ENCODE measurements at places on chromosomes 11 and 22.

- DNase-seq = no peak
Observed at GRCh38 chr22:35548722-35549112, 8.1 kb downstream of the RASD2 start.

DNA sequence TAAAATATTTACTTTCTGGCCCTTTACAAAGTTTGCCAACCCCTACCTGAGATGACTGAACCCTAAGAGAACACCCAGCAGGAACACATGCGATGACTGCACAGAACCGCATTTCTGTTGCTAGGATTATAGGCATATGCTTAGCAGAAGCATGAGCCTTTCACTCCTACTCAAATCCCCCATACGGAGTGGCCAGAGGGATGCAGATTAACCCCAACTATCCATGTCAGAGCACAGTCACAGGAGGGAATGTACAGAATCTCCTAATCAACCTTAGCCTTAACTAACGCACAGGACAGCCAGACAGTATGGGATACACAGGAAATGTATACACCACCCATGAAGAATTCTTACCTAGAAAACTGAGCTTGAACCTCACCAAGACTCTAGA is 6.2 kb downstream of the HPS4 start:
- DNase-seq = no peak

- no peak for DNase-seq
Observed at GRCh38 chr22:37519268-37520195, at the start of gene CARD10. TSS of gene CARD10 (minus strand) at chr22:37519415. CDS start at chr22:37519200, 215 bp downstream.

DNA sequence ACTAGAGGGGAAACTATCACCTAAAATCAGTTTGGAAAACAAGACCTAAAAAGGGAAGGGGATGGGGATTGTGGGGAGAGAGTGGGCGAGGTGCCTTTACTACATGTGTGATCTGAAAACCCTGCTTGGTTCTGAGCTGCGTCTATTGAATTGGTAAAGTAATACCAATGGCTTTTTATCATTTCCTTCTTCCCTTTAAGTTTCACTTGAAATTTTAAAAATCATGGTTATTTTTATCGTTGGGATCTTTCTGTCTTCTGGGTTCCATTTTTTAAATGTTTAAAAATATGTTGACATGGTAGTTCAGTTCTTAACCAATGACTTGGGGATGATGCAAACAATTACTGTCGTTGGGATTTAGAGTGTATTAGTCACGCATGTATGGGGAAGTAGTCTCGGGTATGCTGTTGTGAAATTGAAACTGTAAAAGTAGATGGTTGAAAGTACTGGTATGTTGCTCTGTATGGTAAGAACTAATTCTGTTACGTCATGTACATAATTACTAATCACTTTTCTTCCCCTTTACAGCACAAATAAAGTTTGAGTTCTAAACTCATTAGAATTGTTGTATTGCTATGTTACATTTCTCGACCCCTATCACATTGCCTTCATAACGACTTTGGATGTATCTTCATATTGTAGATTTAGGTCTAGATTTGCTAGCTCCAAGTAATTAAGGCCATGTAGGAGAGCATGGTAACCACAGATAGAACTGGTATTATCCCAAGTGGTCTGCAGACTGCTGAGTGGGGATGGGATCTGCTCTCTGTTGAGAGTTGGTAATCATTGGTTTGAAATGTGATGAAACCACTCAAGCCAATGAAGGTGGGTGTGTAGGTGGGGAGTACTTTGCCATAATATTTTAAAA is 3.6 kb downstream of the NEAT1 start:
- peak; percentile 83 for DNase-seq

GRCh38 chr22:25627271-25627852 is 62.9 kb downstream of the GRK3 start:
- DNase-seq = no peak

DNA sequence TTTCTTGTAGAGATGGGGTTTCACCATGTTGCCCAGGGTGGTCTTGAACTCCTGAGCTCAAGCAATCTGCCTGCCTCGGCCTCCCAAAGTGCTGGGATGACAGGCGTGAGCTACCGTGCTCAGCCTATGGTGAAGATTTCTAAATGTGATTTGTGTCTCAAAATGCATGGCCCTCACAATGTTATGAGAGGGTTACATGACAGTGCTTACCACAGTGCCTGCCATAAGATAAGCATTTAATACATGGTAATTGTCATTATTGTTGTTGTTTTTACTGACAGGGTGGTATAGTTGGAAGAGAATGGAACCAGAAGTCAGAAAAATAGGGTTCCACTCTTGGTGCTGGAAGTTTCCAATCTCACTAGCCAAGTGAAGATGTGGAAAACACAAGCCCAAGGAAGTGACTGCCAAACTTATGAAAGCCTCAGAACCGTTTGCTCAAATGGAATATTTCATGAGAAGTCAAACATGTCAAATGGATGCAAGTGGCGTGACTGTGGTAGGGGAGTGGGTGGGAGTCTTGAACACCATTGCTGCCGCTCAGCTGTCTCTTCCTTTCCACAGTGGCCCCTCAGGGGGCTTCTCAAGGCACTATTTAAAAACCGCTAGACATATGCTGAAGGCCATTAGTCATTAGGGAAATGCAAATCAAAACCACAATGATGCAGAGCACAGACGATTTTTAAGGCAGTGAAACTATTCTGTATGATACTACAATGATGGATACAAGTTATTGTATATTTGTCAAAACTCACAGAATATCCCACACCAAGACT is 29.1 kb upstream of the LMO2 start:
- DNase-seq = no peak

DNA sequence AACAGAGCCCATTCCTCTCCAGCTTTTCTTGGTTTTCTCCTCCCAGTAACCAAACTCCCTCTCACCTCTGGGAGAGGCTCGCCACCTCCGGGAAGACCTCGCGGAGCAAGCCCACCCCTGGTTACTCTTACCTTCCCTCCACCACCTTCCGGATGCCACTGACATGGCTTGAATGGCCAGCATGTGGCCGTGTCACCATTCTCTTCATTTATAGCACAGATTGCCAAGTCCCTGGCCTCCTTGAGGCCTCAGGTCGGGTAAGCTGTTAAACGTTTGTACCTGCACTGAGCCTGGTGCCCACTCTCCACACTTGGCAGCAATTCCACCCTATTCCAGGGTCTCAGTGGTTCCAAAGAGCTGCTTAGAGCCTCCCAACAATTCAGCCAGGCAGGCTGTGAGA is 8.0 kb upstream of the FXYD2 start:
- no peak for DNase-seq

GRCh38 chr22:22465094-22465602 is 43.4 kb downstream of the ZNF280B start:
- no peak for DNase-seq

- no peak for DNase-seq
Observed at GRCh38 chr11:19537803-19538453, 174.7 kb upstream of the NAV2 start.

DNA sequence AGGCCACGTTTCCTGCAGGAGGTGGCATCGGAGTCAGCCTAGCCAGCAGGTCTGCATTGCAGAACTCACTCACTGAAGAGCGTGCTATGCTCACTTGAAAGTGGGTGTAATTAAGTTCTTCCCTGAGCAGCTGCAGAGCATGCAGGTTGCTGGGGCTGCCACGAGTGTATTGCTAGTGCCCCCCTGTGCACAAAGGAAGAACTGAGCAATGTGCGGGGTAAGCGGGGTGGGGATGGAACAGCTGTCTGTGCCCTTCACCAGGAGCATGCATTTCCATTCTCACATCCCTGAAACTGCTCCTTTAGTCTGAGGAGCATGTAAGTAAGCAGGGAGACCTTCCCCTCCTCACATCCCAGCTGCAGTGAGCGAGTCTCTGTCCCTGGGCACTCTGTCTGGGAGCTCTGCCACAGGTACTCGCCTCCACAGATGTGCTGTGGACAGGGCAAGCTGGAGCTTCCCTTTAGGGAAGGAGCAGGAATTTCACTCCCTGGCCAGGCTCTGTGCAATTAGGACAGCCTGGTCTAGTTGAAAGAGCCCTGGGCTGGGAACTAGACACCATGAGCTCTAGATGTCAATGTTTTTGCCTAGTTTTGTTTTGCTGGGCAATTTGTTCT is 1031.8 kb downstream of the NTM start:
- DNase-seq = peak; percentile 56

GRCh38 chr11:66345316-66345649 is 379 bp upstream of the BRMS1 start:
- DNase-seq = no peak

GRCh38 chr22:46058591-46059519 is 81.9 kb upstream of the WNT7B start:
- DNase-seq = no peak

- no peak for DNase-seq
Observed at GRCh38 chr11:132999516-132999915, 532.8 kb downstream of the OPCML start.

GRCh38 chr11:119359365-119360214 is 13.1 kb upstream of the MFRP start:
- DNase-seq = no peak

DNA sequence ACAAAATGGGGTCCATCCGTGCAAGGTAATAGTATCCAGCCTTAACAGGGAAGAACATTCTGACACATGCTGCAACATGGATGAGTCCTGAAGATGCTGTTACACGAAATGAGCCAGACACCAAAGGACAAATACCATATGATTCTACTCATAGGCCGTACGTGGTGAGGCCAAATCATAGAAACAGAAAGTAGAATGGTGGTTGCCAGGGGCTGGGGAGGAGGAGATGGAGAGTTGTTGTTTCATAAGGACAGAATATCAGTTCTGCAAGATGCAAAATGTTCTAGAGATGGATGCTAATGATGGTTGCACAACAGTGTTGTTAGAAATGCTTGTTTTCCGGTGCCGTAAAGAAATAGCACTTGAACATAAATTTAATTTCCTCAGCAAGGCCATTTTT is 2.6 kb downstream of the TBX10 start:
- no peak for DNase-seq

DNA sequence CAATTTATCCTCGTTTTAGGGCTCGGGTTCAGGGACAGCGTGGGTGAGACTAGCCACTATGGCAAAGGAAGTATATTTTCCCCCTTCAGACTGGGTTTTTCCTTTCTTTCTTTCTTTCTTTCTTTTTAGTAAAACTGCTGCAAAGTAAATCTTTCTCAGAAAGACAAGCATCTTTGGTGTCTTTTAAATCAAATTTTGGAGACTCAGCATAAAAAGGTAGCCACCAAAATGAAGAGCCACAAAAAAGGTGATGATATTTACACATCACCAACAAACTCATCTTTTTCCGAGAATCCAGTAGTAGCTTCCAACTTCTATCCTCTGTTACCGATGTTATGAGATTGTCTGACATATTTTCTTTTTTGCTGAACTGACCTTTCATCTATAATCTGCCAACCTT is 88.6 kb downstream of the MPPED2 start:
- no peak for DNase-seq

Data from AG10803 (cell line).